ENCODE measurements at places on chromosomes 4 and X.

DNA sequence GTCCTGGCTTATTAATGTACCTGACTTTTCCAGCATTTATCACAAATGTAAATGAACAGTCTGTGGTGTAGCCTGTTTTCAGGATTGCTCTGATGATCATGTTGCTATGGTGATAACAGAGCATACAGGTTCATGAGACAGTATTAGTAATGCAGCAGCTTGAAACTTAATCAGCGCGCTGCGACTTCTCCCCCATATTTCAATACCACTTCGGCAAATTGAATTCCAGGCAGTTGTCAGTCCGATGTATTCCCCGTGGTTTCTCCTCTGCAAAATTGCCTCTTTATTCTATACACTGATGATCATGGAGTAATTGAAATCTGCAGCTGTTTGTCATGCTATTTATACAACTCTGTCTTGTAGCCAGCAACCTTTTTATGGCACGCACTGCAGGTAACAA, 239.3 kb downstream of the C4orf33 start:
- DNase-seq, result no peak

- DNase-seq, result no peak
Measured at GRCh38 chr4:142322996-142323395, 523.1 kb downstream of the INPP4B start.

GRCh38 chrX:120874678-120875557, 748 bp downstream of the CT47B1 start:
- no peak for DNase-seq

GRCh38 chr4:128787509-128788311, 21.8 kb upstream of the JADE1 start:
- no peak for DNase-seq

DNA sequence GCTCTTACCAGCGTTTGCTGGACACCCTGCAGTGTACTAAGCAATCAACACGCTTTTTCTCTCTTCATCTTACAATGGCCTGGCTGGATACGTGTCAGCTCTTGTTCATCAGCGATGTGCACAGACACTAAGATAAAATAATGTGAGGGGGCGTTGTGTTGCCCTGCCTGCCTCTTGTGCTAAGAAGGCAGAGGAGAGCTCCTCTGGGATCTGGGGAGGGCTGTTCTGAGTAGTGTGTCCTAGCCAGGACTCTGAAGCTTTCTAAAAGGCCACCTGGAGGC, 49.7 kb downstream of the NELFA start:
- no peak for DNase-seq

DNA sequence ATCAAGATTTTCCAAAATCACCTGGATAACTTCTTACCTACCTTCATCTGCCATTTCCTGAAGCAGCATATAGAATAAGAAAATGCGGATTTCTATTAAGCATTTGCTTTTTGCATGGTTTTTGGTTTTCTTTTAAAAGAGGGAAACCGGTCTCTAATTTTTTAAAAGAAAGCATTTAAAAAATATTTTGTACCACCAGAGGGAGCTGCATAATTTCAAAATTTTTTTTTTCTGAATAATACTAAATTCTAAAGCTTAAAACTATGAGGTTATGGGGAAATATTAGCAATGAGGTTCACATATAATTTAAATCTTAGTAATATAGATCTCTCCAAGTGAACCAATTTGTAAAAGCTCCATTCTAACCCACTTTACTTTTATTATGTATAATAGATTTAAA, 137.7 kb upstream of the TENT5D start:
- DNase-seq, result no peak

DNA sequence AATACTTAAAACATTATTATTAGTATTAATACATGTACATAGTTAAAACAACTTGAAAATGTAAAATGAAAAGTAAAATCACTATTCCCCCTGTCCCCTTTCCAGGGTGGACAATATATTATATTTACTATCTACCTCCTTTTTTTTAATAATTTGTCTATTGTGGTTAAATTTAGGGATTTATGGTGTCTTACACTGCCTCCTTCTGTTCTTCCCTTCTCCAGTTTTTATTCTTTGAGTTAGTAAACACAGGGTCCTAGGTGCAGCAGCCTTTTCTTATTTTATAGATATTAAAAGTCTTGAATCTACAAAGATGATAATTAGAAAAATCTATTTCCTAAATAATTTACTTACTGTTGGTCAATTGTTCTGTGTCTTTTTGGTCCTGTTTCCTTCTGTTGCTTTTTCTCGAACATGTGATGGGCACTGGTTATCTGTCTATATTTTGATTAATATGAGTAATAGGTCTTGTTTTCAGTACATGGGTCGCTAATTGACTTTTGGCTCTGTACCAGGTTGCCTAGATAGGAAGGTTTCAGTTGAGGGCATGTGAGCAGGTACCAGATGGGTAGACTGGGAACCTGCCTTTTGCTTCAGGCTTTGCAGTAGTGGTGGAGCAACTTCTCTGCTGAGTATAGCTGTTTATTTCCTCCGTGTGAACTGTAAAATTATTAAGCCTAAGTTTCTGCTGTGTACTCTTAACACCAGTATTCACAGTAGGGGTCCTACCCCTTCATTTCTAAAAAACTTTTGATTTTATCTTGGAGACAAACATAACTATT, 1.1 kb downstream of the NUDT9 start:
- no peak for DNase-seq

GRCh38 chrX:19825271-19825670, 62.1 kb downstream of the SH3KBP1 start:
- DNase-seq, result no peak

DNA sequence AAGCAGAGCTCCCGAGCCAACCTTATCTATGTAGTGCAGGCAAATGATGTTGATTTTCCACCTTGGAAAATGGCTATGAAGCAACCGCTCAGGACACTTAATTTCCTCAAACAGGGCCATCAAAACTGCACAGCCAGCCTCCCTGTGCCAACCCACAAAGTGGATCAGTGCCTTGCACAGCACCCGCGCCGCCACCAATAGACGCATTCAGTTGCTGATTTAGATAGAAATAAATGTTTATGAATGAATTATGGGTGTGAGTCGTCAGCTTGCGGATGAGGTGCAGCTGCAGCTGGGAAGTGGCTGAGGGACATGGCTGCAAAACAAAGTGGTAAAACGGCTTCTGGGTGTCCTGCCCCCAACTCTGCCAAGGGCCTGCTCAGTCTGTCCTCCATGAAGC, 47.0 kb downstream of the SOD3 start:
- no peak for DNase-seq

DNA sequence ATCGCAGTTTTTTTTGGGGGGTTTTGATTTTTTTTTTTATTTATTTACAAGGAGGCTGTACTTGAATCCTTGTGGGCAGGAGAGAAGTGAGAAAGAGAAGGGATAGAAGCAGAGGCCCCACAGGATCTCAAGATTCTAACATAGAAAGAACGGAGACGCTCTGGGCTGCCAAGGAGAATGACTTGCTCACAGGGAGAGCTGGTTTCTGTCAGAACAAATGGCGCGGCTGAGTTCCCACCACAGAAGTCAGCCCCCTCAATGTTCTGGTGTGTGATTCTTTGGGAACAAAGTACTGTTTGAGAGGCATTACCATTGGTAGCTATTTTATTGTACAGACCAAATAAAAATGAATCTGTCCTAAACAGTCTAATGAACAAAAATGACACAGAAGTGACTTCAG, 80.6 kb downstream of the ATXN3L start:
- DNase-seq, result no peak

DNA sequence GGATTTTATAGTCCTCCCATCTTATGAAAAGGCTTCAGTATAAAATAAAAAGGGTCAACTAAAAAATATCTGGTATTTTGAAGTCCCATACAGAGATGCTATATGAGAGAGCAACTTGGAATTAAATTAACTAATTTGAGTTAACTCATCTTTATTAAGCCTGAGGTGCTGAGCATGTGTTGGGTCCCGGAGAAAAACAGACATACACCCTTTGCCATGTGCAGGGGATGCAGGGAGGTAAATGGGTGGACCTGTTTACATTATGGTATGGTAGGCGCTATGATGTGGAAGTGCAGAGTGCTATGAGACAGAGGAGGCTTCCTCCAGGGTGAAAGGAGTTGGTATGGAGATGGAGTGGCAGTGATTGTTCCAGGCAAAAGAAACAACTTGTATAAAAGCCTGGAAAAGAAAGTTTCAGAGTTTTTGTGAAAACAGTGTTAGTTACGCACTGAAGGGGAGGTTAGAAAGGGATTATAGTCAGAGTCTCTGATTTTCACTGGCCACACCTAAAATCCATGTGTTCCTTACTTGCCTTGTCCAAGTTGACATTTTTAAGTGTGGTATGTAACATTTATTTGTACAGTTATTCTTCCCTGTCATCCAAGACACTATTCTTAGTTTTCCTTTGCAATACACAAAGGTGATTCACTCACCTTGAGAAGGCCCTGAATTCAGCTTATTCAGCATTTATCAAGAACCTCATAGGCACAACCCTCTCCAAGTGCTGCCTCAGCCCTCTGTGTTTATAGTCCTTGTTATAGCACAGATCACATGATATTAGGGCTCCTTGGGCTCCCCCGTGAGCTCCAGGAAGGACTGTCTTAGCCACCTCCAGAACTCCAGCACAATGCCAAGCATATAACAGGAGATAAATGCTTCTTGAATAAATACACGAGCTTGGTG, 152.0 kb downstream of the RASL11B start:
- DNase-seq, result no peak

GRCh38 chr4:165009493-165010227, 22.1 kb upstream of the TRIM60 start:
- no peak for DNase-seq

DNA sequence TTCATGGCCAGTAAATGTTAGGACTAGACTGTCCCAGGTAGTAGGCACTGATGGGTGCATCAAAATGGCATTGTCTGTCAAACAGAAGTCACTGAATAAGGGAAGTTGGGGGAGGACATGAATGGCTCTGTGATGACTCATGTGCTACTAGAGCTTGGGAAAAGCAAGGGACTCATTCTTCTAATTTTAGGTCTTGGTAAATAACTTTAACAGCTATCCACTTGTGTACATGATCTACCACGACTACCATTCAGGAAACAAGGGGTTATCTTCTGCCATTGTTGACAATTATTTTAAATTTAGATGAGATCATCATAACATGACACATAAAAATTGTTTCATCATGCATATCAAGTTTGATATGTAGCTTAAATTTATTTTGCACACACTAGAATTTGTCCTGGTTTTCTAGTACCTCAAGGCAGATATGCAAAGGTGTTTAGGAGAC, 6.3 kb downstream of the AREG start:
- no peak for DNase-seq

DNA sequence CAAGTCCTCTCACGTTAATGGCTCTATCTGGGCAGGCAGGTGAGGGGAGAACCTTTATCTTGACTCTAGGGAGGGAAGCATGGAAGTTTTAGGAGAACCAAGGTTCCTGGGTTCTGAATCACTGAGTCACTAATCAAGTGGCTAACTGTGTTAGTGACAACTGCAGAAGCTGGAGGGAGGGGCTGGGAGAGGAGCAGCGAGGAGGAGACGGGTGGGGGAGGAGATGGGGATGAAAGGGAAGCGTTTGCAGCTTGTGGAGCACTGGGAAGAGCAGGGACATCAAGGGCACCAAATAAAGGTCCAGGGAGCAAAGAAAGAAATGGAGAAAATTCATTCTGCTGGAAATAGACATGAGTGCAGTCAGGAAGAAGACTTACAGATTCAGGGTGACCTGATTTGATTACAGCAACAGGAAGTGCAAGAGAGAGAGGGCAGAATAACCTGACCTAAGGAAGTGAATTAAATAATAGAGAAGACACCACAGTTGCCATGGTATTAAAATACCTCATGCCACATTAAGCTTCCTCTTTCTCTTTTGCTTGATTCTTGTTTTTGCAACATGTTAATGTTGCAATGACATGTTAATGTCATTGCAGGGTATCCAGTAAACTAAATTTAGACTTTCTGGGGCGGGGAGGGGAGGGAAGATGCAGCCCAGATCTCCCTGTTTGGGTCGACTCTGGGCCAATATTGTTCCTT, 4.5 kb upstream of the SETD7 start:
- DNase-seq, result no peak

DNA sequence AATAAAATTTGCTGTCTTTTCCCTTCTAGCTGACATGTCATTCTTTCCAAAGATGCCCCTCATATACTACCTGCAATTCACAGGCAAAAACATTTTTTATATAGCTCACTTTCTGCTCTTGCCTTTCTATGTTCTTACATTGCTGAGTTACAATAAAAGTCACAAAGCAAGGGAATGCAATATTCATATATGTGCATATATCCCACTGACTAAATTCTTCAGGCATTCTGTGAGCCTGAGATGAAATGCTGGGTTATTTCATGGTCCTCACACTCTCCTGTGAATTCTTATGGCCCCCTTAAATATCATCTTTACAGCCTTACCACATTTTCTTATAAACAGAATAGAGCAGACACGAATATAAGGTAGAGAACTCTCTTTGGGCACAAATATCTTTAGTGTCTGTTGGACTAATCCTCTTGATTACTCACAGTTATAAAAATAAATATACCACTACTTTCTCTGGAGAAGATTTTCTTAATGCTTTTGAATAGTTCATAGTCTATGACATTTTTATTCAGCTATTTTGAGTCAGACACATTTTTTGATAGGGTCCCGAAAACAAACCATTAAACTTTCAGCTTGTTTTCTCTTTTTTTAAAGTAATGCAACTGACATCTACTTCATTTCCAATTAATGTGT, 84.1 kb upstream of the H2AZ1 start:
- no peak for DNase-seq

GRCh38 chr4:78642934-78643333, 91.4 kb downstream of the ANXA3 start:
- DNase-seq, result no peak

DNA sequence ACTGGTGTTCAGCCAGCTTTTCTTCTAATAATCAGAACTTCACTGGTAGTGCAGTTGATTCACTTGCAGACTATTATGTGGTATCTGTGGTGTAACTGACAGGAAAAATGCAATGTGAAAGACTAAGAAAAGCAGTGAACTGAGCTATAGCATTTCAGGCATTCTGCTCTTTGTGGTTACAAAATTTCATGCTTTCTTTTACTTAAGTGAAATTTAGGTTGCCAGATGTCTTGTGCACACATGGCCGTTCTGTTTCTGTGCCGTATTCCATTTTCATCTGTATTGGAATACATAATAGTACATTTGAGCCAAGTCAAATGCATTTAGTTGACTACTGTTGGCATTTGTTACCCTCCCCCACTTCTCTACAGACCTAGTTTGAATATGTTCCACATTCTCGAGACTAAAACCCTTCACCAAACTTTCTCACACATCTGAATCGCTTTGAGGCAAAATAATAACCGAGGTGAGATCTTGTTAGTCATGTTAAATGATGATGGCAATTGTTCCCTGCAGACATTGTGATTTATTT, 8.2 kb downstream of the RTL3 start:
- no peak for DNase-seq

GRCh38 chrX:39591099-39591498, 506.7 kb downstream of the BCOR start:
- DNase-seq, result no peak

Data from T-helper 2 cell (primary cell).